Large intestine (tissue), 12 donors: ENCODE measurements at places on chromosomes 12 and 14.

GRCh38 chr12:88924162-88924561 lies 343.9 kb upstream of the KITLG start:
- no peak overlapping the region for H3K27ac ChIP-seq
- no peaks in the 10 kb centered on the region for H3K36me3 ChIP-seq
- H3K4me3 ChIP-seq, result no peak overlapping the region
- H3K27me3 ChIP-seq, result no peaks in the 10 kb centered on the region

GRCh38 chr14:64123241-64123822 lies 170.8 kb downstream of the ESR2 start:
- H3K27me3 ChIP-seq, result no peaks in the 10 kb centered on the region
- H3K4me1 ChIP-seq, result no peaks in the 10 kb centered on the region
- H3K36me3 ChIP-seq, result peaks cover 61% of the 10 kb centered on the region
- peak; percentile 61 for DNase-seq
- no peak overlapping the region for H3K27ac ChIP-seq
- H3K4me3 ChIP-seq, result no peak overlapping the region

GRCh38 chr12:123807670-123808069 lies 45.6 kb downstream of the DNAH10 start:
- no peaks in the 10 kb centered on the region for H3K4me1 ChIP-seq
- H3K4me3 ChIP-seq, result no peak overlapping the region
- H3K36me3 ChIP-seq, result no peaks in the 10 kb centered on the region

DNA sequence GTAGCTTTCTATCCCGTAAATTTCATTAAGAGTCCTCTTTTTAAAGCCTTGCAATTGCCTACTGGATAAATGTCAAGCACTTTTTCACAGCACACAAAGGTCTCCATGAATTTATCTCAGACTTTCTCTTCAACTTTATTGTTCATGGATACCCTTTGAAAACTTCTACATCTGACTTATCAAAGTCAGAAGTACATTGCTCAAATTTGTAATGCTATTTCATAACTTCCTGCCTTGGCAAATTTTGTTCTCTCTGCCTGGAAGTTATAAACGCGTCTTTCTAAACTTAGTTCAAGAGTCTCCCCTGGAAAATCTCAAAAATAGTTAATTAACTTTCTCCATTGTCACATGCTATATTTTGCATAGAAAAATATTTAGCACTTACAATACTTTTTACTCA lies 55.9 kb upstream of the RERGL start:
- no peaks in the 10 kb centered on the region for H3K4me1 ChIP-seq
- no peak for DNase-seq
- no peaks in the 10 kb centered on the region for H3K27me3 ChIP-seq
- no peaks in the 10 kb centered on the region for H3K36me3 ChIP-seq
- H3K27ac ChIP-seq, result no peak overlapping the region

DNA sequence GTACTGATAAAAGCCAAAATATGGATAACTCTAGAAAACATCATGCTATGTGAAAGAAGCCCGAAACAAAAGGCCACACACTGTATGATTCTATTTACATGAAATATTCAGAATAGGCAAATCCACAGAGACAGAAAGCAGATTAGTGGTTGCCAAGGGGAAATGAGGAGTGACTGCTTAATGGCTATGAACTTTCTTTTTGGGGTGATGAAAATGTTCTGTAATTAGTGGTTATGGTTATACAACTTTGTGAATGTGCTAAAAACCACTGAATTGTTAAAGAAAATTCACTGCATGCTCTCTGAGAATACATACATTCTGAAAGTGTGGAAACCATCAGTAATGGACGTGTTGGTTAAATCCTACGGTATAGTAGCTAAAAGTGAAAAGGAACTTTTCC lies 39.9 kb upstream of the STON2 start:
- no peak overlapping the region for H3K4me3 ChIP-seq
- no peak for DNase-seq
- H3K27ac ChIP-seq, result no peak overlapping the region
- no peaks in the 10 kb centered on the region for H3K36me3 ChIP-seq

DNA sequence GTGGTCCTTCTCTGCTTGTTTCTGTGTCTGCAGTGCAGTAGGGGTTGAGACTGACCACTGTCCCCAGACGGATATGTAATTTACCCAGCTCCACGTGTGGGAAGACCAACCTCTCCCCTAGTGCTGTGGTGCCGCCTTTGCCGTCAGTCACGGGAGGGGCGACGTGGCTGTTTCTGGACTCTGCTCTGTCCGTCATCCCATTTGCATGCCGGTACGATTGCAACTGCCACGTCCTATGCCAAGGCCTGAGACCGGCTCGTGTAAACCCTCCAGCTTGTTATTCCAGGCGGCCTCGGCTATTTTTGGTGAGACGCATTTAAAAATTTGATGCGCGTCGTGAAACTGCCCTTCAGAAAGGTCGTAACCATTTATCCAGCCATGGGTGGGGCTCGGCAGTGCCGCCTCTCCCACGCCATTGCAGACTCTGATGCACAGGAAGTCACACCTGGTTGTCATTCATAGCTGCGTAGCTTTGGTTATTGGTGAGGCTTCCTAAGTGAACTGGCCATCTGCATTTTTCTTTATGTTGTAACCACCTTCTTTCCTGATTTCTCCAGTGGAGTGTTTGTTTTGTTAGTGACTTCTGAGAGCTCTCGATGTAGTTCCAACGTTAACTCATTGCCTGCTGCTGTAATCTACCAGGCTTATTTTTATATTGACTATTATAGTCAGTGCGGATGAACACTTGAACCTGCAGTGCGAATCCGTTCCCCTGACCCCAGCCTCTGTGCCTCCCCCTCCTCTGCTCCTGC lies 75.1 kb downstream of the ADGRD1 start:
- no peak overlapping the region for H3K4me3 ChIP-seq
- H3K36me3 ChIP-seq, result peaks cover 31% of the 10 kb centered on the region
- no peak for DNase-seq
- no peak overlapping the region for H3K27ac ChIP-seq
- no peaks in the 10 kb centered on the region for H3K4me1 ChIP-seq

- H3K36me3 ChIP-seq, result no peaks in the 10 kb centered on the region
- no peaks in the 10 kb centered on the region for H3K27me3 ChIP-seq
- H3K4me1 ChIP-seq, result no peaks in the 10 kb centered on the region
- H3K4me3 ChIP-seq, result no peak overlapping the region
Observed at GRCh38 chr14:62071039-62071438, 308.8 kb downstream of the SNAPC1 start.

DNA sequence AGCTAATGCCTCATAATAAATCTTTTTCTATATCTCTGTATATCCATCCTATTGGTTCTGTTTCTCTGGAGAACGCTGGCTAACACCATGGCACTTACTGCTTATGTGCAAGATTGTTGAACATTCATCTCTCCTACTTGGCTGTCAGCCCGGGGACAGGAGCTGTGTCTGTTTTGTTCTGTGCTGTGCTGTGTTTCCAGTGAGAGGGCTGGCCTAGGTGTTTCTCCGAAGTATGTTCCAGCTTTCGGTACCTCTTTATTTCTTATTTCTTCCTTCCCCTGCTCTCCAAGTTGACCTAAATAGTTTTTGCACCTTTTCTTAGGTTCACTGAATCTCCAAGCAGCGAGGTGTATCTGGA lies 18.8 kb upstream of the NR4A1 start:
- no peak overlapping the region for H3K4me3 ChIP-seq
- H3K4me1 ChIP-seq, result peaks cover 17% of the 10 kb centered on the region
- peak; percentile 60 for DNase-seq
- H3K27me3 ChIP-seq, result peaks cover 36% of the 10 kb centered on the region

GRCh38 chr12:90102957-90103652 lies 394.5 kb upstream of the ATP2B1 start:
- H3K4me3 ChIP-seq, result no peak overlapping the region
- no peaks in the 10 kb centered on the region for H3K27me3 ChIP-seq
- peak; percentile 43 for DNase-seq

DNA sequence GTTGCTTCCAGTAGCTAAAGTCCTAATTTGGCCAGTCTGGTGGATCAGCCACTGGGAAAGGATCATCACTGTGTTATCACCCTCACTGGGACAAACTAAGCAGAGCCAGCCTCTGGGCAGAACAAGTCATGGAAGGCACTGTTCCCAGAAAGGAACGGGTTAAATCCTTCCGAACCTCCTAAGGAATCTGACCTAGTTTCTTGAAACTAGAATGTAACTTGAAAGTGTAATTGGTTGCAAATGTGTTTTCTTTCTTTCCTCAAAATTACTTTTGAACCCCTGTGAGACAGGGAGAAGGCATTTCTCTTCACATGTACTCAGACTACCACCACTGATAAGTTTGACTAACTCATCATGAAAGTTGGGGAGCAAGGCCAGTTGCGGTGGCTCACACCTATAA lies 18.7 kb upstream of the KICS2 start:
- no peak overlapping the region for H3K27ac ChIP-seq
- H3K36me3 ChIP-seq, result no peaks in the 10 kb centered on the region
- no peaks in the 10 kb centered on the region for H3K4me1 ChIP-seq

- no peaks in the 10 kb centered on the region for H3K36me3 ChIP-seq
- H3K27me3 ChIP-seq, result no peaks in the 10 kb centered on the region
- H3K27ac ChIP-seq, result no peak overlapping the region
- no peak overlapping the region for H3K4me3 ChIP-seq
Observed at GRCh38 chr12:7058850-7059395, 1.6 kb upstream of the C1S start.

GRCh38 chr12:69108037-69108436 lies 131.3 kb upstream of the CPSF6 start:
- H3K36me3 ChIP-seq, result no peaks in the 10 kb centered on the region
- H3K4me3 ChIP-seq, result no peak overlapping the region
- no peak overlapping the region for H3K27ac ChIP-seq
- DNase-seq, result no peak
- no peaks in the 10 kb centered on the region for H3K27me3 ChIP-seq

DNA sequence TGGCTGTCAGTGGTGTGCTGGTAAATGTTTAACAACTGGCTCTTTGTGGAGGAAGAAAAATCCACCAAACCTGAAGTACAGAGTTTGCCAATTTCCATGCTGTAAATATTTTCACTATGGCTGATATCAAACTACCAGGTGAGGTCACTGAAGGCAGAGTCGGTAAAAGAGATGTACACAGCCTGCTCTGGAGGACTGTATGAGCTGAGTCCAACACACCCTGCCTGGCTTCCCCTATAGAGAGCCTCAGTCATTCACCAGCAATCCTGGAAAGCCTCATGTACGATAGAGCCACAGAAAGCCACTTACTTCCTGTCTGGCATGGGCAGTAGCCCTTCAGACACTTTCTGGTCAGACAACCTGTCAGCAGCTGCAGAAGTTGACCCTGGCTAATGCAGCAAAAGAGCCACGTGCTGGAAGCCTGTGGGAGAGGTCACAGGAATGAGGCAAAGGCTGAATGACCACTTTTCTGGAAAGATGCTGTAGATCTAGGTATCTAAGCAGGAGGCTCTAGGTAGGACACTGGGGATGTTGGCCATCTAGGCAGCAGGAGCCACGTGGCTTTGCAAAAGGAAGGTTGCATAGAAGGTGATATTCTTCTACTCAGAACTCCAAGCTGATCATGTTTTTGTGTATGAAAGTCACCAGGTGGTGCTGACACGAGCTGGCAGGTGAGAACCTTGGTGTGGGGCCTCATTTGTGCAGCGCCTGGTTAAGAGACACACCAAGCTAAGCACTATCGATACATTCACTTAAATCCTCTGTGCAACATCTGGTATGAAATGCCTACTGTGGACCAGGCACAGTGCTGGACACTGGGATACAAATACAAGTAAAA lies 553.9 kb downstream of the VRK1 start:
- no peak overlapping the region for H3K4me3 ChIP-seq
- H3K4me1 ChIP-seq, result no peaks in the 10 kb centered on the region
- DNase-seq, result no peak
- H3K27me3 ChIP-seq, result no peaks in the 10 kb centered on the region

DNA sequence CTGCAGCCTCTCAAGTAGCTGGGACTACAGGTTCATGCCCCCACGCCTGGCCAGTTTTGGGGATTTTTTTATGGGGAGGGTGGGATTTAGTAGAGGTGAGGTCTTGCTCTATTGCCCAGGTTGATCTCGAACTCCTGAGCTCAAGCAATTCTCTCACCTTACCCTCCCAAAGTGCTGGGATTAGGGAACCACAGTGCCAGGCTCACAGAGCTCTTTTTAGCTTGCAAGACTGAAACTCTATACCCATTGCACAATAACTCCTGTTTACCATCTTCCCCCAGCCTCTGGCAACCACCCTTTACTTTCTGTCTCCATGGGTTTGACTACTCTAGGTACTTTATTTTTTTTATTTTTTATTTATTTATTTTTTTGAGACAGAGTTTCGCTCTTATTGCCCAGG lies 25.7 kb upstream of the CDK17 start:
- H3K36me3 ChIP-seq, result no peaks in the 10 kb centered on the region
- no peaks in the 10 kb centered on the region for H3K4me1 ChIP-seq
- H3K27me3 ChIP-seq, result no peaks in the 10 kb centered on the region
- DNase-seq, result no peak

GRCh38 chr12:12398026-12398859 lies 41.4 kb downstream of the BORCS5 start:
- DNase-seq, result no peak
- no peak overlapping the region for H3K4me3 ChIP-seq
- H3K27me3 ChIP-seq, result no peaks in the 10 kb centered on the region
- peak overlapping the region; percentile 0 for H3K27ac ChIP-seq

DNA sequence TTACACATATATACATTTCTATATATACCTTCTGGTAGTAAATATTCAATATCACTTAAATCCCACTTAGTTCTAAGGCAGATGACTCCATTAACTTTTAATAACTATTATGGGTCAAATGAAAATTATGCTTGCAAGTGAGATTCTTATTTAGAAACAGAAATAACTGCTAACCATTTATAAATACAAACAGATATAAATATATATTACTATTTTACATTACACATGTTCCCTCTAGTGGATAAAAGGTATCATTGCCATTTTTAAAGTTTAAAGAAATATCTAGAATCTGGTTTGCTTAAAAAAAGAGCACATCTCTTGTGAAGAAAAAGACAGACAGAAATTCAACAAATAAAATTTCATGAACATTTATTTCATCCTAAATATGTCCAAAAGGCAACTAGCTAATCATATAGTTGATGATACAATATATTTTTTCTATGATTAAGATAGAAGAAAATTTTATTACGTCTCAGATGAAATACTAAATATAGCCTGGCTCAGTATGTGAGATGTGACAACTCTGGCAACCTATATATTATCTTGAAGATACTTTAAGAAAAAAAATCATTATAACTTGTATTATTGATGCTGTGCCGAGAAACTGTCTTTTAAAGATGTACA lies 11.7 kb upstream of the RAD51AP1 start:
- DNase-seq, result no peak
- no peaks in the 10 kb centered on the region for H3K27me3 ChIP-seq
- no peak overlapping the region for H3K4me3 ChIP-seq

DNA sequence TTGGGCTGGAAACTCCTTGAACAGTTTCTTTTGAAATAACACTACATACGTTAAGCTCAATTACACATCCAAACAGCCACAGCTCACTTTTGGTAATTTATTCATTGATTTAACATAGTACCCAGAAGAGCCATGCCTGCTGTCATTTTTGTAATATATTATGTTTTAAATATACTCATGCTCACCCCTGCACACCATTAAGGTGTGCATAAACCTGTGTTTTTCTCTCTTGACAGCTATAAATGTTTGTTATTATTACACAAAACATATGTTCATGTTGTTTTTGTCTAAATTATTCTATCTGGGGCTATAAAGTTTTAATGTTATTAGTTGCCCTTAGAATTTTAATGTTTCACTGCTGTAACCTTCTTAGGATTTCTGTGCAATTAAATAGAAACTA lies 296.1 kb downstream of the AKAP6 start:
- no peak for DNase-seq
- H3K36me3 ChIP-seq, result no peaks in the 10 kb centered on the region
- H3K4me3 ChIP-seq, result no peak overlapping the region
